NCI-H1436 treated with DMSO at 0.1 percent for 48 hours (cell line): ENCODE measurements at places on chromosomes 11 and 22.

GRCh38 chr11:22599458-22599857 is 26.2 kb downstream of the FANCF start:
- DNase-seq: no peak

DNA sequence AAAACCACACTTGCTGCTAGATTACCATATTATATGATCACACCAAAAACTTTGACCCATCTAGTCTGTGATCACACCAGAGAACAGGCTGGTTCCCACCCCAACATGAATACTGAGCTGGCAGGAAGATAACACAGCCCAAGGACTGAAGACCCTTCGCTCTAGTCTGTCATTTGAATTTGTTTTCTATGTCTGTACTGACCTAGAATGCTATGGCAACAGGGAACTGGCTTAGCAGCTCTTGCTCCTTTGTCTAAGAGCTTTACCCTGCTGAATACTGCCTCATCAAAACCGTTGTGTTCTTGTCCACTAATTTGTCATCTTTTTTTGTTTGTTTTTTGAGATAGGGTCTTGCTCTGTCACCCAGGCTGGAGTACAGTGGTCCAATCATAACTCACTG is 420.4 kb downstream of the AASDHPPT start:
- no peak for DNase-seq

GRCh38 chr22:24408630-24409029 is 18.8 kb upstream of the ADORA2A start:
- DNase-seq: no peak

GRCh38 chr11:71173709-71174108 is 78.7 kb downstream of the SHANK2 start:
- DNase-seq: no peak

- DNase-seq: no peak
These were observed 3.8 kb downstream of the PRPF19 start for GRCh38 chr11:60902625-60903024.

DNA sequence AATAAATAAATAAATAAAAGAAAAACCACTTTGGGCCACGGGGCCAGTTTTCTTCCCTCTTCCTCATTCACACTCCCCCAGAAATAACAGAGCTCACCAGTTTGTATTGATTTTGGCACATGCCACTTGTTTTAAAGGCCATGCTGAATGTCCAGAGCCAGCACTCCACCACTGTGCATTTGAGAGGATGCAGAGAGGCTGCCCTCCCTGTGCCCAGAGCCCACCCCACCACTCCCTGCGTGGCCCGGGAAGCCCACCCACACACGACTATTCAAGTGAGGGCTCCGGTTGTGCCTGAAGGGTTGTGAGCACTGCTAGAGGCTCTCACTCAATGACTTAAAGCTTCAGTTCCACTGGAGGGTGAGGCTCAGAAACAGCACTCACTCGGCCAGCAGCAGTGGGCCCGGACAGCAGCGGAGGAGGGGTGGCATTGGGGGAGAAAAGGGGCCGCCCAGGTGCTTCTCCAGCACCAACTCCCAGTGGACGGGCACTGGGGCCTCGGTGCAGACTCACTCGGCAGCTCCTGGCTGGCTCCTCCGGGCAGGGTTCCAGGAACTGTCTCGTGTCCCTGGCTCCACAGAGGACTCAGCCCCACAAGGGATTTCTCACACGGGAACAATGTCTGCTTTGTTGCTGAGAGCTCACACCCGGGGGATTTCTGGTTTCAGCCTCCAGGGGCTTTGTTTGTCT is 112.7 kb downstream of the SHANK2 start:
- DNase-seq: peak; percentile 76

- DNase-seq: no peak
These were observed 69.9 kb downstream of the SLC5A12 start for GRCh38 chr11:26651916-26652315.

DNA sequence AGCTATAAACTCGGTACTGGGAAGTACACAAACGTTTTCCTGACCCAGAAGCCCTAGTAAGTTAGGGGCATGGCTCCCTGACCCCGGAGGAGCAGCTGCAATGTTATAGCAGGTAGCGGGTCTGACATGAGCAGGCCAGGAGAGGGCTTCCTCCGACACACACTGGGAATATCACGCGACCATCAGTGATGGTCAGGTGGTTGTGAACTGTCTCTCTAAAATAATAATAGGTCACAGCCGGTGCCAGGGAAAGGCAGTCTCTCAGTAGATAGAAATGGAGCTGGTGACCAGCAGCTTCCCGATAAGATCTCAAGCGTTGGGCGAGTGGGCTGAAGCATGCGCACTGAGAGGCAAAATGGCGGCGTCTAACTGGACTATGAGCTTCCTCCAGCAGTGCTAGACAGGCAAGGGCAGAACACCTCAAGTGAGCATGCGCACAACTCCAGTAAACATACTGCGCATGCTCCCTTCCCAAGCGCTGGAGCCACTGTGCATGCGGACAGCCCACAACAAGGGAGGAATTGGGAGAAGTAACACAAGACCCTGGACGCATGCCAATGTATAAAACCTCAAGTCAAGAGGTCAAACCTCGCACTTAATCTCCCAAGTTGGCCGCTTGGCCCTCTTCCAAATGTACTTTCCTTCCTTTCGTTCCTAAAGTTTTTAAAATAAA is 22.3 kb upstream of the TESMIN start:
- DNase-seq: no peak

DNA sequence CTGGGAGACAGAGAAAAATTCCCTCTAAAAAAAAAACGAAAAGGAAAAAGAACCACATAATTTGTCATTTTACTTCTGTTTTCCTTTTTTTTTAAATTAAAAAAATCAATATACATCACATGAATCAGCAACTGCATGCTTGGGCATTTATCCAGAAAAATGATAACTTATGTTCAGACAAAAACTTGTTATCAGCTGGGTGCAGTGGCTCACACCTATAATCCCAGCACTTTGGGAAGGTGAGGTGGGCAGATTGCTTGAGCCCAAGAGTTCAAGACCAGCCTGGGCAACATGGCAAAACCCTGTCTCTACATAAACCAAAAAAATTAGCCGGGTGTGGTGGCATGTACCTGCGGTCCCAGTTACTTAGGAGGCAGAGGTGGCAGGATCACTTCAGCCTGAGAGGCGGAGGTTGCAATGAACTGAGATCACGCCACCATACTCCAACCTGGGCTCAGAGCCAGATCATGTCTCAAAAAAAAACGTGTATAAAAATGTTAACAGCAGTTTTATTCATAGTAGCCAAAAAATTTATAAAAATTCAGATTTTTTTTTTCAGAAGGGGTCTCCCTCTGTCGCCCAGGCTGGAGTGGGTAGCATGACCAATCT is 28.5 kb downstream of the AMBRA1 start:
- DNase-seq: no peak

DNA sequence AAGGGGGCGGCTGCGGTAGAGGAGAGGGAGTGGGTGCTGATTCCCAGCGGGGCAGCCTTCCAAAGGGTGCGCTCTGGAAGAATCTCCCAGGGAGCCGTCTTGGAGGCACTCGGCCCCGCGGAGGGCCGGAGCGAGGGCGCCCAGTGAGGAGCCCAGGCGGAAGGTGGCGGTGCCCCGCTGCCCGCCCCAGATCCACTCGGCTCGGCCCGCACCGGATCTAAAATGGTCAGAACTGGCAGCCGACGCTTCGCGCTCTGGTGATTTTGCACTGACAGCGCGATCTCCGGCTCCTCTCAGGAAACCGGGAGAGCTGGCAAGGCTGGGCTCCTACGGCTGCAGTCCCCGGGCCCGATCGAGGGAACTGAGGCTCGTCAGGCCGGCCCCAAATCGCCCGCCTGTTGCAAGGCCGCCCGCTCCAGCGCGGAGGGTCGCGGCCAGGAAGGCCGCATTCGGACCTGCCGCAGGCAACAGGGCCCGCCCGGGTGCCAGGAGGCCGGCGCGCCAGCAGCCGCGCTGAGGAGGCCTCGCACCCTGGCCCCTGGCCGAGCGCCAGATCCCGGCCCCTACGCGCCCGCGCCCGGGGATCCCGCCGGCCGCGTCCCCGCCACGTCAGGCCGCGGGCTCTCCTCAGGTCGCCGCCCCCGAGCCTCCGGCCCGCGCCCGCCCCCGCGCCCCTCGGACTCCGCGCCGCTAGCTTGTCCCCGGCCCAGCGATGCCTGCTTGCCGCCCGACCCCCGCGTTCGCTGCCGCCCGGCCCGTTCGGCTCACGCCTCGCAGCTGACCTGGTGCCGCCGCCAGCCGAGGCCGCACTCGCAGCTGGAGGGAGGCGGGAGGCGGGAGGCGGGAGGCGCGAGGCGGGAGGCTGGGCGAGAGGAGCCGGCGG is at the start of gene KLHL22:
Gene KLHL22 (minus strand): TSS at position 818 of the 883 bp plus-strand sequence. CDS start 6,584 bp downstream, outside the sequence.
- DNase-seq: no peak
